ENCODE measurements at places on chromosomes 16 and 17.

- no peak for DNase-seq
These were observed 7.6 kb downstream of the LIMD2 start for GRCh38 chr17:63692195-63692816.

GRCh38 chr16:78490847-78491246 lies 391.4 kb downstream of the WWOX start:
- DNase-seq, result no peak

GRCh38 chr16:17602678-17603077 lies 131.9 kb upstream of the XYLT1 start:
- DNase-seq, result no peak

- no peak for DNase-seq
These were observed 43.6 kb downstream of the RNF157 start for GRCh38 chr17:76196675-76197074.

DNA sequence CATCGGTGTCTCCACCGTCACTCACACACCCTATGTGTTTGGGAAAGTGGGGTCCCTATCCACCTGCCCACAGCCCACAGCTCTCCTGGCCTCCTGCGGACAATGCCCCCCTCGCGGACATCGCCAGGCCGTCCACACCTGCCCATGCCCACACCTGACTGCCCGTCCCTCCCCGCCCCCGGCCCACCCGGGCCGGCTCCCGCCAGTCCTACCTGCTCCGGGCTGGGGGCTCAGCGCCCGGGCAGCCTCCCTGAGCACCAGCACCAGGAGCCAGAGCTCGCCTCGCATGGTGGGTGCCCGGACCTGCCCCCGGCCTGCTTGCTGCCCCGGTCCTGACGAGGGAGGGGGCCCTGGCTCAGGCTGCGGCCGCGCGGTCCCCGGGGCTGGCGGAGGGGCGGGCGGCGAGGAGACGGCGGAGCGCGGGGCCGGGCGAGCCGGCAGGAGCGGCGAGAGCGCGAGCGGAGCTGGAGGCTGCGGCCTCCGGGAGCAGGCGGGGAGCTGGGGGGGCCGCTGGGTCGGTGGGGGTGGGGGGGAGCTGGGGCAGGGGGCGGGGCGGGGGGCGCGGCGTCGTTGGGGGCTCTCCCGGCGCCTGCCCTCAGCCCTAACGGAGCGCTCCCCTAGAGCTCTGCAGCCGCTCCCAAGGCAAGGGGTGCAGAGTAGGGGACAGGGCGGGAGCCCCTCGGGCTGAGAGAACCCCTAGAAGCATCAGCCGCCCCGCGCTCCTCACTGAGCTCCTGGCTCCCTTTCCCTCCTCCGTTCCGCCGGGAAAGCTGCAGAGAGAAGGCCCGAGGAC lies at the start of gene PLXDC1:
Gene PLXDC1, minus strand, starts transcription at position 488 of the 793 bp plus-strand sequence. Its CDS starts 200 bp downstream, at position 288.
- peak; percentile 25 for DNase-seq

DNA sequence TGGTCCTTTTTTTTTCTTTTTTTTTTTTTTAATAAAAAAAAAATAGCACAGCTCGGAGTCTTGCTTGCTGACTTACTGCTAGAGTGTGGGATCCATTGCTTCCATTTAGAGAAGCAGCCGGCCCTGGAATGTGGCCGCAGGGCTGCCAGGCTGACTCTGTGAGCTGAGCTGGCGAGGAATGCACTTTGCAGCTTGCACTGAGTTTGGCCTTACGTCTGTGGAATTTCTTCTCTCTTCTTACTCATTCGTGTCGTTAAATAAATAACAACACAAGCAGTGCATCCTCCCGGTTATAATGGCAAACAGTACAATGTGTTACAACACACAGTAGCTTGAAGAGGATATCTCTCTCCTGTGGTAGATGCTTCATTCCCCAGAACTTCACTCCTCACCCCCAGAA lies 69.2 kb downstream of the PRKCB start:
- DNase-seq, result no peak

DNA sequence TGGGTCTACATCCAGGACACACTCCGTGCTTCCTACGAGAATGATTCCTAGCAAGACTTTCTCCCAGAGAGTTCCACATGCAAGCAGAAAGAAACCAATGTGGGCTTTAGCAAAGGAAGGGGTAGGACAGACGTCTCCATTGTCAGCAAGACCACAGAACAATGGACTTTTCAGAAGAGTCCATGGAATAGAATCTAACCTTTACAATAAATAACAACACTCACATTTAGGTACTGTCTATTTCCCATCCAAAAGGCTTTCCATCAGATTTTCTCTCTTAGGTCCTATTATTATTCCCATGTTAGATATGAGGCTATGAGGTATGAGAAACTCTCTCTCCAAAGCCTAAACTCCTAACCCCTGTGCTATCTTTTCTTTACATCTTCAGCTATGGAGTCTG lies 360.9 kb downstream of the GRIN2A start:
- peak; percentile 28 for DNase-seq

GRCh38 chr16:27199235-27199586 lies 4.1 kb upstream of the KDM8 start:
- no peak for DNase-seq

- DNase-seq, result no peak
These were observed 91.3 kb downstream of the SKAP1 start for GRCh38 chr17:48338720-48339119.

- no peak for DNase-seq
These were observed 160.3 kb downstream of the PCTP start for GRCh38 chr17:55911186-55911585.

- DNase-seq, result no peak
These were observed 444.0 kb downstream of the XYLT1 start for GRCh38 chr16:17026600-17027242.

DNA sequence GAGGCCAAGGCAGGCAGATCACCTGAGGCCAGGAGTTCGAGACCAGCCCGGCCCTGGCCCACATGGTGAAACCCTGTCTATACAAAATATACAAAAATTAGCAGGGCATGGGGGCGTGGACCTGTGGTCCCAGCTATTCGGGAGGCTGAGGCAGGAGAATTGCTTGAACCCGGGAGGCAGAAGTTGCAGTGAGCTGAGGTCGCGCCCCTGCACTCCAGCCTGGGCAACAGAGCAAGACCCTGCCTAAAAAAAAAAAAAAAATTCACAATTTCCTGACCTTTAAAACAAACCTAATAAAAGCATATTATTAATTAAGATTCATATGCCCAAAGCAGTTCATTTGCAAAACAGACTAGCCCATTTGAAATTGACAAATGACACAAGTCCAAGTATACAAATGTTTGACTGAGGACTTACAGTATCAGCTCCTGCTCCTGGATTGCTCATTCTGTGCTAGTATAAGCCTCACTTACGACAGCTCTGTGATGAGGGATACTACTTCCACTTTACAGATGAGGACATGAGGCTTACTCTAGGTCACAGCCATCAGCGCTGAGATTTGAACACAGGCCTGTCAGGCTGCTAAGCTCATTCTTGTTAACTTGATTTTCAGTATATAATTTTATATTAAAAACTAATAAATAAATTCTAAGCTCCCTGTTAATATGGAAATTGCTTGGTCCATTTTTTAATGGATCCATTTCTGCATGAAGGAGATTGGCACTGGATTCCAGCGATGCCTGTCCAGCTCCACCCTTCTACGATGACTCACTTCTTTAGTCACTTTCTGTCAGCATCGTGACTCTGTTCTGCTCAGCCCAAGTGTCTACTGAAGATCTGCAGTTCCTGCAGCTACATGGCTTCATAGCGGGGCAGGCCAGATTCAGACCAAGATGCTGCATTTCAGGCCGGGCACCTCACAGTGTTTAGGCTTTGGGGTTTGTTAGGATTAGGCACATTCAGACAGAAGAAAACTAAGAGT lies 88.2 kb downstream of the WDR59 start:
- no peak for DNase-seq

- no peak for DNase-seq
These were observed 19.2 kb downstream of the ASIC2 start for GRCh38 chr17:33273743-33274410.

DNA sequence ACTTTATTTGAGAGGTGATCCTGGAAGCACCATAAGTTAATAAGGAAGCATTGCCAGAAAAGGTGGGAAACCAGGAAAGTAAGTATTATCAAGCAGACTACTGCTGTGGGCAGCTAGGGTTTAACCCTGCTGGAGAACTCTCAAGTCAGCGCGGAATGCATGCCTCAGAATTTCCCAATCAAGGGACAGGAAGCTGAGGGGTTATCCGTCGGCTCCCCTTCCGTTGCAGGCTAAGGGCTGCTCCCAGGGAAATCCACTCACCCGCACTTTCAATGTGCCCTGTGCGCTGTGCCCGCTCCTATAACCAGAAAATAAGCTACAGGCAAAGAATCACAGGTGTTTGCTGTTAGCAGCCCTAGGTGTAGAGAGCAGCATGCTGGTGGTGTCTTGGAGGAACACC lies 138.5 kb upstream of the CACNG3 start:
- no peak for DNase-seq

GRCh38 chr17:78344666-78345065 lies 15.2 kb downstream of the SOCS3 start:
- DNase-seq, result no peak

DNA sequence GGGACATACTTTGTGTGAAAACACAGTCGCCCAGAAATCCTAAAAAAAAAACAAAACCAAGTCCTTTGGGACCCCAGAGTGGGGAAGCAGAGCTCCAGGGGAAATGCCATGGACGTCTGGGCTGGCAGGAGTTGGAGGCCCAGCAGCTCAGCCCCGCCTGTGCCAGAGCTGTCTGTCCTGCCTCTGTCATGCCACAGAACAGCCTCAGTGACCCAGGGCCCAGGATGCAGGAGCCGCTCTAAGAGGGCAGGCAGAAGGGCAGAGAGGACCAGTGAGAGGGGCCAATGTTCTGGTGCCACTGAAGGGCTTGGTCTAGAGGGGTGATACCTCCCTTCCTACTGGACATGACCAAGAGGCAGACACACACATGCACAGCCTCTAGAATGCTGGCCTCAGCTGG lies 166.2 kb downstream of the C16orf78 start:
- no peak for DNase-seq

DNA sequence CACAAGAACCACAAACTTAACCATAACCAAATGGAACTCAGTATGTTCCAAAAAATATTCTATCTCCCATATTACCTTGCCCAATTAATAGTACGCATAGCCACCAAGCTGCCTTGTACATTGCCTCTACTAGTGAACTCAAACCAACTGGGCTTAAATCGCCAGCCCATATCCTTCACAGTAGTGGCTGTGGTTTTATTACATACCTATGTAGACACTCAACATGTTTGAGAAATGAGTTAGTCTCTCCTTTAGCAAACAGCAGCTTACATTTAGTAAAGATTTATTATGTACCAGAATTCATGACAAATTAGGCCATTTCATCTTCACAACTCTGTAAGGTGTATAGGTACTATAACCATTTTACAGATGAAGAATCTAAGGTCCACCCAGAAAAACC lies 41.4 kb downstream of the GRB2 start:
- DNase-seq, result no peak

DNA sequence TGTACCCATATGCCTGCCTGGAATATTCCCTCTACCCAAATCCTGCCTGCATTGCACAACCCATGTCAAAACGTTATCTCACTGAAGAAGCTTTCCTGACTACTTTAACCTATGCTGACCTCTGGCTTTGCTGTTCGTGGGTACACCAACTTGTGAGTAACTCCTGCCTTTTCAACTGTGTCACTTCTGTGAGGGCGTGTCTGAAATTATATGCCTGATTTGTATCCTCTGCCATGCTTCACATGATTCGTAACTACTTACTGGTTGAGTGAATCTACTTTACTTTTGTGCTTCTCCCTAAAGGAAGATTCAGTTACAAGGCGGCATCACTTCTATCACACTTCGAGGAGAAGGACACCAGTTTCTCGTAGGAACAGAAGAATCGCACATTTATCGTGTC lies 33.3 kb upstream of the USP43 start:
- DNase-seq, result peak; percentile 5

DNA sequence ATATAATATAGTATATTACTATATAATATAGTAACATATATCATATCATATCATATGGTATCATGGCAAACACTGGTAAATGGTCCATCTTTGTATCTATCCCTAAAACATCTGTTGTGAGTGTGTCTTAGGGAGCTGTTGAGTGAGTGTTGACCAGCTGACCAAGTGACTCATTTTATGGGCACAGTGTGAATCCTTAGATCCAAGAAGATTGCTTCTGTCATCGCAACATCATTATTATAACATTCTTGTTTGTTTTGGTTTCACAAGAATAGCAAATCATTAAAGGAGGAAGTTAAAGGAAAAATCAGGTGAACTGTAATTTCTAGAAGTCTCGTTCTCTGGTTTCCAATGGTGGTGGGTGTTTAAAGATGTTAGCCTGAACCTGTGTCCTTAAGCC lies 11.7 kb upstream of the MAF start:
- no peak for DNase-seq

DNA sequence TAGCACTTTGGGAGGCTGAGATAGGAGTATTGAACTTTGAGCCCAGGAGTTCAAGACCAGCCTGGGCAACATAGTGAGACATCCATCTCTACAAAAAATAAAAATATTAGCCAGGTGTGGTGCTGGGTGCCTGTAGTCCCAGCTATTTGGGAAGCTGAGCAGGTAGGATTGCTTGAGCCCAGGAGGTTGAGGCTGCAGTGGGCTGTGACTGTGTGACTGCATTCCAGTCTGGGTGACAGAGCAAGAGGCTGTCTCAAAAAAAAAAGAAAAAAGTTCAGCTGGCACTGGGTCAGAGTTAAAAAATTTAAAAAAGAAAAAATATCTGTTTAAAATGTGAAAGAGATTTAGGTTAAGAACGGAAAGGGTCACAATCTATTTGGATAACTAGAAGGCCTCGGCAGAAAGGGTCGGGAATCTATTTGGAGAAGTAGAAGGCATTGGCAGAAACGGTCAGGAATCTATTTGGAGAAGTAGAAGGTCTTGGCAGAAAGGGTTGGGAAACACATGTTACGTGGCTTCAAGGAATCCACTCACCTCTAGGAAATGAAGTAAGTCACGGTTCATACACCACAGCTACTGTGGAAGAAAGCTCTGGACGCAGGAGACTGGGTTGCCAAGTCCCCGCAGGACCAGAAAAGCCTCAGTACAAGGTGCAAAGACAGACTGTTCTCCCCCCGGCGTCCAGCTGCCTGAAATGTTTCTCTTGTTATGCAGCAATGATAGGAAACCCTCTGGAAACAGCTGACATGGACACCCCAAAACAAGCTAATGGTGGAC lies 25.3 kb downstream of the LMF1 start:
- DNase-seq, result no peak

DNA sequence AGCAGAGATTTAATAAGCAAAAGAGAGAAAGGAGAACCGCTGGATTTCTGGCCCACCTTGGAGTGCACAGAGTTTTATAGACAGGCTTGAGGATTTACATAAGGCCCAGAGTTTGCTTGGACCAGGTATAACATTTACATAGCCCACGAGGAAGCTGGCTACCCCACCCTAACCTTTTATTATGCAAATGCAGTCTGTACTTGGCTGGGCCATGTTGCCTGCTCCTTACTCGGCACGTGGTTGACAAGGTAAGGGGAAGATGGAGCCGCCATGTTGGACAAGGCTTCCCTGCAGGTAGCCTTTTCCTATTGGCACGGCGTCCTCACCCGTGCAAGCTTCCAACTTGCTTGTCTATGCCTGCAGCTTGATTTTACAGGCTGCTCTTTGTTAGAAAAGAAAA lies 35.2 kb upstream of the HS3ST3A1 start:
- DNase-seq, result no peak

DNA sequence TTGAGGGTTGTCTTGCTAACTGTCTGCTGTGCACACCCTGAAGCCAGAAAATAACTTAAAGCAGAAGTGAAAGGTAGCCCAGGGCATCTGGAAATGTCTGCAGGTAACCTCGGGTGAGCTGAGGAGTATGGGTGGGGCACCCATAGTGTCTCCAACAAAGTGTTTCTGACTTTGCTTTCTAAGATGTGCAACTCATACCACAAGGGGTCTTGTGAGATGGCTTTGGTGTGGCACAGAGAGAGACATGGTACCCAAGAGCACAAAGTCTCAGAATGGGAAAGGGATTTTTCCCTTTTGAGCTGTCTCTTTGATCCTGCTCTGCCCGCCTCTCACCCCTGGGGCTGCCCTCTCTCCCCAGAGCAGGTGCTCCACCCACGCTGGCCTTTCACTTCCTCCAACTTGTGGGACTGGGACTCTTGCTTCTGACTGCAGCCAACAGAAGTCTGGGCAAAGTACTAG lies 6.9 kb downstream of the CHD9 start:
- no peak for DNase-seq
